ENCODE measurements at places on chromosomes 1 and 21.

DNA sequence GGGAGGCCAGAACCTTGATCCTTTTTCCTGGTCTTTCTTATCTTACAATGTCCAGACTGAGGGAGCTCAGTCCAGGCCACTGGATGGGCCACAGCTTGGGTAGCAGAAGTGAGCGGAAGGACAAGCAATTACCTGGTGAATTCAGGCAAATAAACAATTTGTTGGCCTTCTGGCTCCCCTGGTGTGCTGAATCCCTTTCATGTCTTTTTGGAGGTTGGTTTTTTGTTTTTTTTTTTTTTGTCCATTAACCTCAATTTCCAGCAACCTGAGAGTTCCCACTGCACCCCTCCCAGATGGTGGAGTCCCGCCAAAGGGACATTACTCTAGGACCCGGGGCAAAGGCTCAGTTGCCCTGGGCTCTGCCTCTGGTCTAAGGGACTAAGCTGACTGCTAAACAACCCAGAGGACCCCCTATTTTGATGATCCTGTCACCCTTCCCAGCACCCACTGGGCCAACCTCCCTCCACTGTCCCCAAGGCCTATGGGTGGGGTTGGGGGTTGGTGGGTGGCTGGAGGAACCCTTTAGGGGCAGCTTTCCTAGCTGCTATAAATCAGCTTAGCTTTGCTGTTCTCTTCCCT, 85.5 kb downstream of the KCND3 start:
- no peak for DNase-seq

GRCh38 chr1:169339773-169340172, 27.8 kb downstream of the NME7 start:
- DNase-seq: no peak

GRCh38 chr21:35048183-35048601, 910 bp downstream of the RUNX1 start:
- no peak for DNase-seq

GRCh38 chr1:56450004-56450666, 129.2 kb downstream of the PLPP3 start:
- DNase-seq: no peak

- no peak for DNase-seq
Observed at GRCh38 chr1:168260393-168260792, 20.3 kb upstream of the TBX19 start.
